Activated CD4-positive, alpha-beta T cell treated with anti-CD3 and anti-CD28 coated beads, Interleukin-2, amount 50 U/mL, for 24 hours (primary cell): ENCODE measurements at places on chromosomes 11 and 22.

- DNase-seq: no peak
Measured at GRCh38 chr11:73869332-73869949, 7.2 kb downstream of the COA4 start.

DNA sequence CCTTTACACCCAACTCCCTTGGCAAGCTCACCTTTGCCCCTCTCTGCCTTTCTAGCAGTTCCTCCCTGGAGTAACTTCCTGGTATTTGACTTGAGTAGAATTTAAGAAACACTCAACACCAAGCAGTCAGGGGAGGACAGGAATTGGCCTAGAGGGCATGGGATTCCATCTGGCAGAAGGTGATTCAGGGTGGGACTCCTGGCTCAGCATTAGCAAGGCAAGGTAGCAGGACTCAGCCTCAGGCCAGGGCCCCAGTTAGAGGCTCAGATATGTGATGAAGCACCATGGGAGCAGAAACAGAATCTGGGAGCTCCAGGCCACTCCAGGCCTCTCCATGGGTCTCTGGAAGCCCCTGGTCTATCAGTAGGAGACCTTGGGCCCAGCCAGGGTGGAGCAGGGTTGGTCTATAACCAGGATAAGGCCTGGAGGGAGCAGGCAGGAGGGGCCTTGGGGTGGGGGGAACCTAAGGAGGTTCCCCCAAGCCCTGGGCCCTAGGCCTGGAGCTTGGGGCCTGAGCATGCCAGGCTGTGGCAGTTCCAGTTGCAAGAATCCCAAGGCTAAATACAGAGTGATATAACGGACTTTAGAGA, 148.2 kb downstream of the PARVA start:
- no peak for DNase-seq

DNA sequence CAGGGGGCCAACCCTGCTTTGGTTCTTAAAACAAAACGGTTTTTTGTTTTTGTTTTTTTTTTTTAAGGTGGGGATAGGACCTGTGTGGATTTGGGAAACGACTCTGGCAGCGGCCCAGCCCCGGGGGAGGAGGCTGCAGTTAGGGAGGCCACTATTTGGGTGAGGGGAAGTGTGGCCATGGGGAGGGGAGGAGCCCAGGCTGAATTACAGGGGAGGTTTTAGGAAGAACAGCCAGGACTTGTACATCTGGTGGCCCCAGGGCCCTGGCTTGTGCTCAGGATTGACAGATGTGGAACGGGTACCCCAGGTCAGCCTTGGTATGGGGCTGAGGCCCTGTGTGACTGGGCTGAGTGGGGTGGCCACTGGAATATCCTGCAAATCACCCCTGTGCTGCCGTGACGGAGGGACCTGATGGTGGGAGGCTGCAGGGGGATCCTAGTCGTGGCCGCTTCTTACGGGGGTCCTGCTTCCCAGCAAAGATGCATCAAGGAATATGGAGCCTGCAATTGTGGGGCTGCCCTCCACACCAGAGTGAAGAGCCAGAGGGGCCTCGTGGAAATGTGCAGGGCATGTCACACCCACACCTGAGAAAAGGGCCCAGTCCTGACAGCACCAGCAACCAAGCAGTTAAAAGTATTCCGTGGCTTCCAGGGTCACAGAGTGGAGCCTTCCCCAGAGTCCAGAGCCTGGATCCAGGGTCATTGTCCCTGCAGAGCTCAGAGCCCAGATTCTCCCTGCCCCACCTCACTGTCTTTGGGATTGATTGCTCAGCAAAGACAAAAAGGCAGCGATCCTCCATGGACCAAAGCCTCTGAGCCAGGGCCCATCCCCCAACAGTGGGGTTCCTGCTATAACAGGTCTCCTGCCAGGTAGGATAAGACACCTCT, 55.2 kb upstream of the WNT7B start:
- DNase-seq: no peak

GRCh38 chr11:72781063-72781312, 12.9 kb downstream of the STARD10 start:
- DNase-seq: no peak

DNA sequence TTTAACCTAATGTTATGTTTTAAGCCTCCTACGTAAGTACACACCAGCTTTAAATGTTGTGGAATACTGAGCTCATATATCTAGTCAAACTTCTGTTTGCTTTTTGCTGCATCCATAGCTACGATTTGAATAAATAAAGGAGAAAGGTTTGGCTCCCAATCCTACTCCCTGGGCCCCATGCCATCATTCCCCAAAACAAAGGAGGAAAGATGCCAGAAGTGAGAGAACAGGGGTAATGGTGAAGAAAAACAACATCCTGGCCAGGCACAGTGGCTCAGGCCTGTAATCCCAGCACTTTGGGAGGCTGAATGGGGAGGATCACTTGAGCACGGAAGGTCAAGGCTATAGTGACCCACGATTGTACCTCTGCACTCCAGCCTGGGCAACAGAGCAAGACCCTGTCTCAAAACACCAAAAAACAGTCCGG, 26.5 kb downstream of the SCGB1A1 start:
- DNase-seq: no peak

DNA sequence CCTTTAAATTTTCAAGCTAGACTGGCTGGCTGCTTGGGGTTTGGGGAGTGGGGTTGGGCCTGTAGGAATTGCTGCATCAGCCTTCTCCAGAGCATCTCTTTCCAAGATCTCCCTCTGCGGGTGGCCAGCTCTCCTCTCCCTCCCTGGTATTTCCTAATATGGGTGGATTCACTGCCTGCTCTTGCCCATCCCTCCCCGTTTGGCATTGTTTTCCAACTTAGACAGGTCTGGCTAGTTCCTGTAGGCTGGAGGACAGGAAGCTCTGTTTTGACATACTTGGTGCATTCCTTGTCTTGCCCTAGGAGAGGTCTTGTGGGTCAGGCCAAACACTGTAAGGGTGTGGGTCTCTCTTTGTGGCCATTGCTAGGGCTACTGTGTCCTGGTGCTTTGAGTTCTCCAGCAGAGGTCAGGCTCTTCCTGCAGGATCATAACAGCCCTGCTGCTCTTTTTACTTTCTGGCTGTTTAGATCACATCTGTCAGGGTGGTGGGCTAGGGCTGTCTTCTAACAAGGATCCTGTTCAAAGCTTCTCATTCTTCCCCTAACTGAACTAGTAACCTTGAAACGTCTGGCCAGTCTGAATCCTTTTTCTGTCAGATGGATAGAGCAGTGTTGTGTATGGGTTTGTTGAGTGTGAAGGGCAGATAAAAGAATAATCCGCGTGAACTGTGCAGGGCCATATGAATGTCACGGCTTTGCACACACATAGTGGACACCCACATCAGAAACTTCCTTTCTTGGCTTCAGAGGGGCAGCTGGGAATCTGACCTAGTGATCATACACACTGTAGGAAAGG, 18.3 kb upstream of the MICALL1 start:
- DNase-seq: no peak

DNA sequence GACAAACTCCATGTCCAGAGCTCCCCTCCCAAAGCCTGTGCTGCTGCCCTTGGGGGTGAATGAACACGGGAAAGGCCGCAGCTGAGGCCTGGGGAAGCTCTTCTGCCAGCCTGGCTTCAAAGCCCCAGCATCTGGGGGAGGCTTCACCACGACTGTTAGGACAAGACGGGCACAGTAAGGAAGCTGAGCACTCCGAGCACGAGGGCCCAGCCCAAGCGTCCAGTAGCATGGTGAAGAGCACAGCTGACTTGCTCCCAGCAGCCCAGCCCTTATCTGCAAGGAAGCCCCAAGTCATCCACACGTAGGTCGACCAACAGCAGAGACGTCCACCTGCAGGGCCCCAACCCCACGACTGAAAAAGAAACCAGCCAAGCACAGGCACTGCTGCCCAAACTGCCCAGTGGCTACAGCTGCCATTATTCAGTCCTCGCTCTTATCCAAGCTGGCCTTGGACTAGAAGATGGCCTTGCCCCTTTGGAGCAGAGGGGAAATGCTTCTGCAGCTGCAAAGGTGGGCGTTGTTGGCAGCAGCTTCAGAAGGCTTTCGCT, 62.5 kb downstream of the SHANK2 start:
- DNase-seq: no peak

- DNase-seq: no peak
Measured at GRCh38 chr22:33496112-33496511, 424.2 kb downstream of the LARGE1 start.

DNA sequence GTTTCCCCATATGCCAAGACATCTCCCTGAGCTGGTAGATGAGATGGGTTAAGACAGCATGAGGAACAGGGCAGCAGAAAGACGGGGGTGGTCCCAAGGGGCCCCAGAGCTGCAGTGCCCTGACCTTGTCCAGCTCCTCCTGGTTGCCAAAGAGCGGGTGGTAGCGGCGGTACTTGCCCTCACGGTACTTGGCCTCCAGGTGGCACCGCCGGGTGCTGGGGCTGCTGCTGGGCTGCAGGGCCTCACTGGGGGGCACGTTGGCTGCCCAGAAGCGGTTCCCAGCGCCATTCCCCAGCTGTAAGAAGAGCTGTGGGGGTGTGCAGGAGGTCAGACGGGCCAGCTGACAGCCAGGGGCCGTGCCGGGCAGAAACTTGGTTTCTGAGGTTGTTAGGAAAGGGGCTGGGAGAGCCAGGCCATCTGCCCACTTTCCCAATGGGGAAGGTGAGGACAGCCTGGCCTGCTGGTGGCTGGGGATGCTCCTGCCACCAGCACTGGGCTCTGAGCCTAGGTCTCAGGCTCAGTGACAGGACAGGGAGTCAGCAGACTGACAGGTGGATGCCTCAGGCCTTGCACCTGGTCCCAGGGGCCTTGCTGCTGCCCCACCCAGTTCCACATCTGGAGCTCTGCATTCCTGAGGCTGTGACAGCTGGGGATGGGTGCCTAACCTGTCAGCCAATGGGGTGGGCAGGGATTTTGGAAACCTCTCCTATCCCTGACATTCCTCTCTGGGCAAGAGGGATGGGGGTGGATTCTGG, 30.0 kb upstream of the PDE2A start:
- DNase-seq: no peak

- DNase-seq: no peak
Measured at GRCh38 chr22:22030493-22031182, 48.1 kb upstream of the TOP3B start.

GRCh38 chr22:35376728-35377472, 4.0 kb upstream of the HMOX1 start:
- DNase-seq: no peak

- no peak for DNase-seq
Measured at GRCh38 chr11:114170226-114170625, 110.7 kb downstream of the ZBTB16 start.

DNA sequence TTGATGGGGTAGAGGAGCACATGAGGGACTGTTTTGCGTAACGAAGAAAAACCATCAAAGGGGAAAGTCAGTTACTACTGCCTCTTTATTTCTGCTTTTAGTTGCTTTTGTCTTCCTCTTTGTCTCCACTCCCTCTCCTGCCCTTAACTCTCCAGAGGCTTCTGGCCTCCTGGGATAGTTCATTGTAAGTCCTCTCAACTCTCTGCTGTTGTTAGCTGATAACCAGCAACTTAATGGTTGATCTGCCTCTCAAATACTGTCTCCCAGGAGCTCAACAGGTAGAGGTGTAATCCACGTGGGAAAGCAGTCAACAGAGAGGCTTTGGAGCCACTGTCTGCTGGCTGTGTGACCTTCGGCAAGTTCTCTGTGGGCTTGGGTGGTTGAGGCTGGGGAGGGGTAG, 47.3 kb downstream of the CCDC81 start:
- DNase-seq: no peak

DNA sequence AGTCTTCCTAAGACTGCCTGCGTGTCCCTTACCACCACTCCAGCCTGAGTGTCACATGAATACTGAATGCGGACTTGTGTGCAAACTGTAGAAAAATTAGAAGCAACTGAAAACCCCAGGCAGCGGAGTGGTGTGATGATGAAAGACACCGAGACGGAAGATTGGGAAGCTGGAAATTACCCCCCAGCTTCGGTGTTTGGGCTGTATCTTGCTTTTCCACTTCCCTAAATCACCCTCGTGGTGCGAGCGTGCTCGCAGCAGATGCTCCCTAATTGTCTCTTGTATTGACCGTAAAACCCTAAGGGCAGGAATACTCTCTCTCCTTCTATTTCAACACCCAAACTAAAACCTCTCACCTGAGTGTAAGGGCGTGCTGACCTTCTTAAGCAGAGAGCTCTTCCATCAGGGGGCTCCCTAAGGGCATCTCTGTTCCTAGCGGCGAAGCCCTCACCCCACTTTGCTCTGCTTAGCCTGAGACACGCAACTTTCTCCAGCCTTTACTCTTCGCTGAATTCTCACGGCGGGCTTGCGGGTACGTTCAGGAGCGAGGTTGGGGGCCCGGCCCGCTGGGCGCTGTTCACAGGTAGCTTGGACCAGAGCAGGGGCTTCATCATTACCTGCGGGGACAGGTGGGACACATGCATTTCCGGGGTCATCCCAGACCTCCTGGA, 62.4 kb downstream of the CRYBB2 start:
- DNase-seq: no peak

GRCh38 chr11:72058416-72059034, 21.8 kb downstream of the NUMA1 start:
- DNase-seq: no peak

DNA sequence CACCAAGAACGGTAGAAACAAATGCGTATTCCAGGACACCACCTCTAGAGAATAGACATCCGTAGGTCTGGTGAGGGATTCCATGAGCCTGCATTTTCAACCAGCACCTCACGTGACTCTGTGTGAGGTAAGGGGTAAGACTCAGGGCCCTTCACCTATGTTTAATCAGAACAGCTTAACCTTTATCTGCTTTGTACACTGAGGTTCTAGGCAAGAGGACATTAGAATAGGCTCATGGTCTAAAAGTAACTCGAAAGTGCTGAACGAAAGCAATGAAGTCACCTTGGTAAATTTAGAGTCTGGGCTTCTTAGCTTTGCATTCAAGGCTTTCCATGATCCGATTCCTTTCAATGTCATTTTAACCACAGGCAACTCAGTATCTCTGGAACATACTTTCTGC, 270.5 kb upstream of the CADM1 start:
- DNase-seq: no peak

- DNase-seq: no peak
Measured at GRCh38 chr11:85685125-85685819, 723 bp downstream of the CCDC89 start.

GRCh38 chr11:75655605-75656004, 13.2 kb downstream of the MAP6 start:
- DNase-seq: no peak

DNA sequence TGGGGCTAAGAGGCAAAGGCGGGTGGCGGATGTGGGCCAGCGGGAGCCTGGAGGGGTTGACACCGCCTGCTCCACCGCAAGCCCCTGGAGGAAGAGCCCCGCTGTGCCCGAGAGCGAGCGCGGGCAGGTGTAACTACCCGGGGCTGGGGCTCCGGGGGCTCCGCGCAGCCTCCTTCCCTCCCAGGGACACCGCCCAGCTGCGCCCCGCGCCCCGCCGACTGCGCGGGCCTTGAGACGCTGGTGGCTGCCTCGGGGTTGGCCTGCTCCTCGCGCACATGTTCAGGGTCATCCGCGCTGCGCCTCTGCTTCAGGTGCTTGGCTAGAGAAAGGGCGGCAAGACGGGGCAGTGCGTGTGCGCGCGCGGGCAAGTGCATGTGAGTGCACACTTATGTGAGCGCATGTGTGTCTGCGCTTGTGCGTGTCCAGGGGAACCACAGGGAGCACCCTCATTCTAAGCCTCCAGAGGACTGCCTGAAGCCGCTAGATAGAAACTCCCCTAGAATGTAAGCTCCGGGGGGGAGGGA, 197.5 kb upstream of the TMEM45B start:
- no peak for DNase-seq
